Gastroesophageal sphincter (tissue), 4 donors: ENCODE measurements at places on chromosomes 6 and 20. TPM values are rescaled to one million over a fixed set of nuclear protein-coding genes. Genes with fewer than 3 reads are reported as not detected.

The SLCO4A1 gene
- 20.2 TPM for total RNA-seq

The DOK5 gene
- 0.62 TPM for total RNA-seq

The BNIP5 gene
- total RNA-seq, result not detected

DNA sequence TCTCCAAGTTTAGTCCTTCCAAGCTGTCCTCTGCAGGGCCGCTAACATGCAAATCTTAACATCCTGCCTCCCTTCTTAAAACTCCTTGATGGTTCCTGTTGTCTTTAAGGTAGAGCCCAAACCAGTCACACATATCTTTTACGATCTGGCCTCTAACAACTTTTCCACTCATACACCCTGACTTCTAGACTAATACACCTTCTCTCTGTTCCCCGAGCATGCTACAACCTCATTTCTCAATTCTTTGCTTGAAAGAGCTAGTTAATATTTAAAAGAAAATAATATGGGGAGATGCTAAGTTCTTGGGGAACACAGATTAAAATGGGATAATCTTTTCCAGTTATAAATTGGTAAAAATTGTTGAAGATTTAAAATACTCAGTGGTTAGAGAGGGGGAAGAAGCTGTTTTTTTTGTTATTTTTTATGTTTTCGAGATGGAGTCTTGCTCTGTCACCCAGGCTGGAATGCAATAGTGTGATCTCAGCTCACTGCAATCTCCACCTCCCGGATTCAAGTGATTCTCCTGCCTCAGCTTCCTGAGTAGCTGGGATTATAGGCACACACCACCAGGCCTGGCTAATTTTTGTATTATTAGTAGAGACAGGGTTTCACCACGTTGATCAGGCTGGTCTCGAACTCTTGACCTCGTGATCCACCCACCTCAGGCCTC lies 250.7 kb downstream of the MAFB start:
- no peak for ATAC-seq

- ATAC-seq, result no peak
Observed at GRCh38 chr20:4014031-4014474, 1.3 kb downstream of the RNF24 start.

DNA sequence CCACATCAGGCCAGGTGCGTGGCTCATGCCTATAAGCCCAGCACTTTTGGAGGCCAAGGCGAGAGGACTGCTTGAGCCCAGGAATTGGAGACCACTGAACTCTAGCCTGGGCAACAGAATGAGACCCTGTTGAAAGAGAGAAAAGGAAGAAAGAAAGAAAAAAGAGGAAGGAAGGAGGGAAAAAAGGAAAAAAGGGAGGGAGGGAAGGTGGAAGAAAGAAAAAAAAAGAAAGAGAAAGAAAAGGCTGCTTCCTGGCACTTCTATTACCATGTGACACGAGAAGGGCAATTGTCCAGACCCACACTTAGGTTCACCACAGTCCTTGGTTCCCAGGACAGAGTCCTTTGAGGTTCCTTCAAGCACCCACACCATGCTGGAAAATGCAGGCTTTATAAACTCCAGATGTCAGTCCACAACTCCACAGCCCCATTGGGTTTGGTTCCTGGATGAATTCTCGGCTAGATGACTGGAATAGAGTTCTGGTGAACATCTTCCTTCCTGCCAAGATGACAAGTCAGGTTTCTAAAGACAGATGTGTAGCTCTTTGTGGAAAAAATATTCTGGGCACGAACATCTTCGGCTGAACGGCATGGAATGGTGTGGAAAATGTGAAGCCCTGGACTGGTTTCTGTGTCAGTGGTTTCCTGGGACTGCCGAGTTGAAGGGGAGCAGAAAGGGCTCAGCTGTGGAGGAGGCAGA lies 32.5 kb downstream of the NT5E start:
- ATAC-seq, result peak; percentile 26

DNA sequence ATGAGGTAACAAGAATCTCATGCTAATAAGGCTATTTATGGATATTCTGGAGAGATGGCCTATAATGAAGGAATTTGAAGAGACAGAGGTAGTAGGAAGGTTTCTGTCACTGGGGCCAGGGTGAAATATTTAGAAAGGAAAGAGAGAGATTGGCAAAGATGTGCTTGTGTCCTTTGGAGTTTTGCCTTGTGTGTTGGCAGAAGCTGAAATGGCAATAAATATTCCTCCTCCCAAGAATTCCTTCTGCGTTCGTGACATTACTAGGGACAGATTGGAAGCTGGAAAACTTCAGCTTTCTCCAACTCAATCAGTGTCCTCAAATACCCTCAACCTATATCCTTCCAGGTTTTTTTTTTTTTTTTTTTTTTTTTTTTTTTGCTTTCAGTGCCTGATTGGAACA lies 6.3 kb downstream of the SAMD5 start:
- no peak for ATAC-seq

- no peak for ATAC-seq
Observed at GRCh38 chr20:44081476-44081875, 105.5 kb downstream of the JPH2 start.

GRCh38 chr20:64236137-64237088 lies 19.1 kb upstream of the PCMTD2 start:
- no peak for ATAC-seq

GRCh38 chr6:109690737-109691621 lies at the start of the genes AK9 and FIG4:
AK9 (minus strand) TSS chr6:109691202; CDS start chr6:109675745, 15,457 bp downstream.
FIG4 (plus strand) TSS chr6:109691296; CDS start chr6:109691436, 140 bp downstream.
- ATAC-seq, result peak; percentile 97
